Stromal cell of bone marrow (primary cell): ENCODE measurements at places on chromosomes 4 and X.

GRCh38 chr4:165537028-165537648, 158.3 kb downstream of the CPE start:
- peak; percentile 12 for DNase-seq

- no peak for DNase-seq
Measured at GRCh38 chrX:106177106-106177981, 9.2 kb downstream of the PWWP3B start.

- DNase-seq: no peak
Measured at GRCh38 chrX:2698604-2699003, 7.5 kb downstream of the CD99 start.

- DNase-seq: no peak
Measured at GRCh38 chr4:47837094-47837907, 566 bp downstream of the CORIN start.

DNA sequence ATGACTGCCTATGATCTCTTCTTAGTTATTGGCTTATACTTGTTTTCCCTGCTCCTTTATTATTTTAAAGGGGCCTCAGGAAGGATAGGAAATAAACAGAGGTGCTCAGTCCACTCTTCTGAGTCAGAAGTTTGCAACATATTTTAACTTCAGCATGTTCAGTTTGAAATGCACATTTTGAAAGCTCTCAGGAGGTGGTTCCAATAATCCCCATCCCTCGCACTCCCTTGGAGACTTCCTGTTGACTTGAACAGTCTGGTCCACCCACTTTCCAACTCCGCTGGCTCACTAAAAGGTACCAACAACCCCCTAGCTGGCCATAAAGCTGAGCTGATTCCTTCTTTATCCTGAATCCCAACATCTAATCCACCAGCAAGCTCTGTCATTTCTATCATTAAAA, 78.3 kb upstream of the DUSP21 start:
- no peak for DNase-seq

DNA sequence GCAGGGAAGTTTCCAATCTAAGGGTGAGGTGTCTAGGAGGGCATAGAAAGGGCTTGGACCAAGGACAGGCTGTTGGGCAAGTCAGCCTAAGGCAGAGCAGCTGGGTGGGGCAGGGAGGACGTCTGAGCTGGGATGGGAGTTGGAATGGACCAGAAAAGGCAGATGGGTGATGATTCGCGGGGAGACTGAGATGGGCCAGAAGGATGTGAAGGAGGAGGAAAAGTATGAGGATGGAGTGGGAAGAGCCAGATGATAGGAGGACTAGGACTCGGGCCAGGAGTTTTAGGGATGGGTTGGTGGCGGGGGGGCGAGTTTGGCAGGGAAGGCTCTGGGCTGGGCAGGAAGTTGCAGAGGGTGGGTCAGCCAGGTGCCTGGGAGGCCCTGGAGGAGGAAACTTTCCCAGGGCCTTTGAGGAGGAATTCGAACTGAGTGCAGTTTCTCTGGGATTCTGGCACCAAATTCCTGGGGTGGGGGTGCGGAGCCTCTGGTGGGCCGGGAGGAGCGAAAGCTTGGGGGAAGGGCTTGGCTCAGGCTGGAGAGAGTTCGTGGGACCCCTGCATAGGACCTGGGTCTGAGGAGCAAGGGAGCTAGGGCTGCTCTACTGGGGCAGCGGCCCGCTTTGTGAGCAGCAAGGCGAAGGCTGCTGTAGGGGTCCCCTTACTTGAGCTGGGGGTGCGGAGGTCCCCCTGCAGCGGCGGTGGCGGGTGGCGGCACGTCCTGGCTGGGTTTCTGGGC, 8.7 kb upstream of the TIMP1 start:
- DNase-seq: no peak

- DNase-seq: no peak
Measured at GRCh38 chr4:16019649-16020048, 56.7 kb upstream of the FGFBP2 start.

GRCh38 chr4:174918058-174918457, at the start of gene ADAM29:
TSS of gene ADAM29 (plus strand) at chr4:174918358. CDS start at chr4:174975526, 57,168 bp downstream.
- DNase-seq: no peak

GRCh38 chr4:184531008-184531407, 56.7 kb upstream of the IRF2 start:
- no peak for DNase-seq

DNA sequence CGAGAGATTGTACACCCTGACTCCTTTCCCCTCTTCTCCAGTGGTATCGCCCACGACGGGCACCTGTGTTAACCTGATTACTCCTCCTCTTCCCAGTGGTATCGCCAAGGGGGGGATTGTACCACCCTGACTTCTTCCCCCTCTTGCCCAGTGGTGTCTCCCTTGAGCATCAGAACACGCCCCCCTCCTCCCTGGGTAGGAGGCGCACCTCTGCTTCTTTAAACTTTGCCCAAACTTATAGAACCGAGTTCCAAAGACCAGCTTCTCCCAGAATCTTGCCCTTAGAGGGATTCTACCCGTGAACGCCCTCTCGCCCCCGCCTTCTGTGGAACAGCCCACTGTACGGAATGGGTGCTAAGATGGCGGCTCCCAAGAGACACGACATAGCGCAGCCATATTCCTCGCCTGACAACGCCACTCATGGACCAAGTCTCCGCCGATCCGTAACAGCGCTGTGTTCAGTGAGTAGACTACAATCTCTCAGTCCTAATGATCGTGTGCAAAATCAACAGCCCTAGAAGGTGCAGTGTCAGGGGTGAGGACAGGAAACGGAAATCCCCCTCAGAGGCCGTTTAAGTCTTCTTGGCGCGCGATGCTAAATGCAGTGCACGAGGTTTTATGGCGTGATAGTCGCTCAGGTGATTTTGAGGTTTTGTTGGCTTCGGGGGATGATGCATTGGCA, 4.2 kb upstream of the ZNF157 start:
- DNase-seq: peak; percentile 47

DNA sequence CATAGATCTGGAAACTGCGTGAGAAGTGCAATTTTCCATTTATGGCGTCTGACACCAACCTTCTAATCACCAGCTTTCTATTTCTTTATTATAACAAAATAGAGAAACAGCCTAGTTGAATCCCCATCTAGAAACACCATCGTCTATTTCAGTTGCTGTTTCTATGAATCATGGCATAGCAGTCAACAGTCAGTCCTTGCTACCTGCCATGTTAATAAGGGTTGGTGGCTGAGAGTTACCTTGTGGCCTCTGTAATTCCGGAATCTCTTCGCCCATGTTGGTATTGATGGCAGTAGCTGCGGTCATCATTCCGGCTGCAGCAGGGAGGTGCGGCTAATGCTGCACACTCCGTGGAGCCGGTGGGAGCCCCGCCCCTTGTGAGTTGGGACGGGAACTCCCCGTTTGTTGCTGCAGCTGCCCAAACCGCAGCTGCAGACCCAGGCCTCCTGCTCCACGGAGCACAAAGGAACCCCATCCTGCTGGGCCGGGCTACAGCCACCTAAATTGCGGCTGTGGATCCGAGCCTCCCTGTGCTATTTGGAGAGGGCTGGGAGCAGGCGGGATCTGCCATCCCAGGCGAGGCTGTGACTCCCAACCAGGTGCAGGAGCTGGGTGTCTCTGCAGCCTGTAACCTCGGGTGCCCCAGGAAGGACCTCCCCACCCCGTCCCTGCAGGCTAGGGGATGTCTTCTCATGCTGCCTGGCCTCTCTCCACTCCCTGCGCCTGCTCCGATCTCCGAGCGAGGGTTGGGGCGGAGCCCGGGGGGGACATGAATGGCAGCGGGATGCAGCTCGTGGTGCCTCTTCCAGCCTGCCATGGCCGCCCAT, 115.4 kb upstream of the STK26 start:
- no peak for DNase-seq

DNA sequence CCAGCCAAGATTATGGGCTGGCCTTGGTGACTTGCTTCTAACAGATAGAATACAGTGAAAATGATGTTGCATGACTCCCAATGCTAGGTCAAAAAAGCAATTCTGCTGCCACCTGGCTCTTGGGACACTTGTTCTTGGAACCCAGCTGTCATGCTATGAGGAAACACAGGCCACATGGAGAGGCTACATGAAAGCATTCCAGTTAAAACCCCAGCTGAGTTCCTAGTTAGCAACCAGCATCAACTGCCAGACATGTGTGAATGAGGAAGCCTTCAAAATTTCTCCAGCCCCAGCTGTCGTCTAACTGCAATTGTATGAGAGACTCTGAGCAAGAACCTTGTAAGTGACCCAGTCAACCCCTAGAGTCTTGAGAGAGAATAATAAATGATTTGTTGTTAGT, 105.2 kb upstream of the FGF16 start:
- DNase-seq: no peak

GRCh38 chr4:158050942-158051341, 121.9 kb downstream of the GASK1B start:
- no peak for DNase-seq

DNA sequence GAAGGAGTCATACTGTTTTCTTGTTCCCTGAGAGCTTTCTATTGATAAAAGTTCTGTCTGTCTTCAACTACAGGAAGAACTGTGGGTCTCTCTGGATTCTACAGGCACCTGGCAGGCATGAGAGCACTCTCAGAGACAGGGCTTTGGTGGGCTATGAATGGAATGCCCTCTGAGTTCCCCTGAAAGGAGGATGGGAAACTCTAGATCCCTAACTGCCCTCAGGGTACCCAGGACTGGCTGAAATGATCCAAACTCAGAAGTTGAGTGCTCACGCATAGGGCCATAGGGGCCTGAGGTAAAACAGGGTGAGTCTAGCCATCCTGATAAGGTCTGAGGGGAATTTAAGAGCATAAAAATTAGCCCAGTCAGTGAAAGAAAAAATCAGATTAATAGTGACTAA, 59.0 kb upstream of the SCRG1 start:
- no peak for DNase-seq

DNA sequence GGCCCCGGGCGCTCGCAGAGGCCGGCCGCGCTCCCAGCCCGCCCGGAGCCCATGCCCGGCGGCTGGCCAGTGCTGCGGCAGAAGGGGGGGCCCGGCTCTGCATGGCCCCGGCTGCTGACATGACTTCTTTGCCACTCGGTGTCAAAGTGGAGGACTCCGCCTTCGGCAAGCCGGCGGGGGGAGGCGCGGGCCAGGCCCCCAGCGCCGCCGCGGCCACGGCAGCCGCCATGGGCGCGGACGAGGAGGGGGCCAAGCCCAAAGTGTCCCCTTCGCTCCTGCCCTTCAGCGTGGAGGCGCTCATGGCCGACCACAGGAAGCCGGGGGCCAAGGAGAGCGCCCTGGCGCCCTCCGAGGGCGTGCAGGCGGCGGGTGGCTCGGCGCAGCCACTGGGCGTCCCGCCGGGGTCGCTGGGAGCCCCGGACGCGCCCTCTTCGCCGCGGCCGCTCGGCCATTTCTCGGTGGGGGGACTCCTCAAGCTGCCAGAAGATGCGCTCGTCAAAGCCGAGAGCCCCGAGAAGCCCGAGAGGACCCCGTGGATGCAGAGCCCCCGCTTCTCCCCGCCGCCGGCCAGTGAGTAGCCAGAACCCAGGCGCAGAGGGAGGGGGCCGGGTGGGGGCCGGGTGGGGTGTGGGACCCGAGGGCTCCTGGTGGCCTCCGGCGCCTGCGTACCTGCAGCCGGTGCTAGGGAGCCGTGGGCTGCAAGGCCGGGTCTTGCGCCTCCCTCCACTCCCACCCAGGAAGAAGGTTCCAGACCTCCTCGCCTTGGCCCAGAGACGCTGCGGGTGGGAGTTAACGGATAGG, 534 bp downstream of the MSX1 start:
- no peak for DNase-seq

DNA sequence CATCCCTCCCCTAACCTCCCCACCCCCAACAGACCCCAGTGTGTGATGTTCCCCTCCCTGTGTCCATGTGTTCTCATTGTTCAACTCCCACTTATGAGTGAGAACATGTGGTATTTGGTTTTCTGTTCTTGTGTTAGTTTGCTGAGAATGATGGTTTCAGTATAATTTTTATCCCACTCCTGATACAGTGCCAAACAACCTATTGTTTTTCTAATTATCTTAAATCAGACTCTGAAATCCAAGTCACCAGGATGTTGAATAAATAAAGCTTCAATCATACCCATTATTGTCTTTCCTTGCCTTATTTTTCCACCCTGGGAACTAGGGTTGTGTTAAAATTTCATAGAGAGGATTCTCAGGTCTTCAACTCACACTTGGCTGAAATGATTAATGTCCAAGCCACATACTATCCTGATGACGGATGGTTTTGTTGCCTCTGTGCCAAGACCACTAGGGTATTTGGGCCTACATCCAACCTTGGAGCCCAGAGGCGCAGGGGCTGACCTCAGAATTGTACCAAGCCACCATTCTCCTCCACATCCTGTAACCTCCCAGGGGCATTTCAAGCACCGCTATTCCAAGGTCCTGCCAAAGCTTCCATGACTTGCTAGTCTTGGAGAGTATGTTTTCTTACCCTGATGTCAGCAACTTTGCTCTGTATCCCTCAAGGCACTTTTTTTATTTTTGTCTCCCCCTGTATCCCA, 332.4 kb downstream of the ARHGAP24 start:
- peak; percentile 91 for DNase-seq

DNA sequence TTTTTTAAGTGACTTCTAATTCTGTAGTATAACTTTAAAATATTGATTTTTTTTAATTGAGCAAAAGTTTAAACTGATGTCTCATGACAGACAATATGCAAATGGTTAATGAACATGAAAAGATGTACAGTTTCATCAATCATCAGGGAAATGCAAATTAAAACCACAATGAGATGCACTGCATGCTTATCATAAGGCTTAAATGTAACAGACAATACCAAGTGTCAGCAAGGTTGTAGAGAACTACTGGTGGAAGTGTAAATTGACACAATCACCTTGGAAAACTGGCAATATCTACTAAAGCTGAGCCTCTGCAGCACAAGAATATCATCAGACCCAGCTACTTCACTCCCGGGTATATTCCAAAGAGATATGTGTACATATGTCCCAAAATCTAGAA, 70.2 kb upstream of the DAPP1 start:
- DNase-seq: no peak

DNA sequence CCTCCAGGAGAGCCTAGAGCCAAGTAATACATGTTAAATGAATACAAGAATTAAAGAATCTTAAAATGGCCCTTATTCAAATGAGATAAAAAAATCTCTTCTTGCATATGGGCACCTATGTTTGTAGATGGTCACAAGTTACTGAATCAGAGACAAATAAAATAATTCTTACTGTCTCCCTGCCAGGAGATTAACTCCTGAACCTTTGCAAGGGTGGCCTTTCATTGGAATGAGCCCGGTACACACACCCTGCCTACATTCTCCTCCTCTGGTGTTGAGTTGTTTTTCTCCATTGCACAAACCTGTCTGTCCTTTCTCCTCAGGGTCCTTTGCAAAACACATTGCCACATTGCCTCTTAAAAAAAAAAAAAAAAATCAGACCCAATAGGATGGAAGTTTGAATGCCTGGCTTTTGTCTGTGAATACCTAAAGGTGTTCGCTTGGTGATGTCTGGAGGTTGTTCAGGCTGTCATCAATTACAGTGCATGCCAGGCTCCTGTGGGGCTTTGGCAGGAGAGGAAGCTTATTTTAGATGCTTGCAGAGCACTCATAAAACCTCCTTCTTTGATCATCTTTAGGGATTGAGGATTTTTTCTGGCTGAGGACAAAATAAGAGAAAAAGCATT, 8.3 kb upstream of the TMEM154 start:
- DNase-seq: no peak

GRCh38 chr4:141654098-141654497, 17.7 kb downstream of the IL15 start:
- no peak for DNase-seq

- DNase-seq: no peak
Measured at GRCh38 chr4:122855353-122855890, 28.8 kb downstream of the FGF2 start.
